GM12864 (cell line): ENCODE measurements at places on chromosomes 4 and X.

- no peak for DNase-seq
These were observed 36.9 kb downstream of the FHDC1 start for GRCh38 chr4:152972821-152973628.

GRCh38 chr4:8904666-8905065 lies 33.0 kb upstream of the HMX1 start:
- no peak for DNase-seq

- no peak for DNase-seq
These were observed 95.4 kb upstream of the NUDT6 start for GRCh38 chr4:123017636-123018395.

- DNase-seq = no peak
These were observed 37.5 kb upstream of the EDA2R start for GRCh38 chrX:66676413-66676812.

DNA sequence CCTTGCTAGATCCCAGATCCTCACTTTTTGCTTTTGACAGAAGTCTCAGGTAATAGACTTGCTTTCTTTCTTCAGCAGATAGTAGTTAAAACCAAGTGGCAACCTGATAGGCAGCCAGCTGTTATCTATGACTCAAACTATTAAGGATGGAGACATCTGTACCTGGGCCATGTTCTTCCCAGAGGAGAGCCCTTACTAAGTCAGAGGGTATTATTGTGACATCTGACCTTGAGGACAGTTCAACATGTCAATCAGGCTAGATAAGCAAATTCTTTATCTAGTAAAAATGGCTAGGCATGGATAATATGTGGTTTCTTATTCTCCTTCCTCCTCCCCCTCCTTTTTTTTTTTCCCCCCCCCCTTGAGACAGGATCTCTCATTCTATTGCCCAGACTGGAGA lies 39.2 kb downstream of the TRIM2 start:
- no peak for DNase-seq

DNA sequence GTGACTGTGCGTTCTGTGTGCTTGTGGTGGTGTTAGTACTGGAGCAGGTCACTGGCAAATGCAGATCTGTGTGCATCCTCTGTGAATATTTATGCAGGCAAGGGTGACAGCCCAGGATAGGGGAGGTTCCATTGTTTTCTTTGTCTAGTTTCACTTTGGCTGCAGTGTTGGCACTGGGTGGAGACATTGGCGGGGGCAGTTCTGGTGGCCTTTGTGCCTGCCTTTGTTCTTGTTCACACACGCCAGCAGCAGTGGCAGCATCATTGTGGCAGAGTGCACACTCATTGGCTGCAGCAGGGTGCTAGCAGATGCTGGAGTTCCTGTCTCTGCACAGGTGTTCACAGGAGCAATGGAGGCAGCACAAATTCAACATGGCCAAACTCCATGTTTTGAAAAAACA lies 495.3 kb downstream of the UBE2NL start:
- no peak for DNase-seq

DNA sequence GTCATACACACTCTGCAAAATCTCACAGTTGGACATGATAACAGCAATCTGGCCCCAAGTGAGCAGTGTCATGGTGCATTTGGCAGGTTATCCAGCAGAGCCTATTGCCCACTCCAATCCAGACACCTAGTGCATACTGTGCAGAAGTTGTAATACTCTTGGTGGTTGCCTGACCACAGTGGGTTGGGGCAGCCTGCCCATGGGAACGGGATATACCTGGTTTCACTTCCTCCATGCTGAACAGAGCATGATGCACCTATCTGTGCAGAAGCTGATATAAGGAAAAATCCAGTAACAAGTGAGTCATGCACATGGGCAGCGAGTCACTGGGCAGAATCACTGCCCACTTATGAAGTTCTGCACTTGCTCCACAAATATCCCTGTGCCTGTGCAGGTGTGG lies 105.3 kb upstream of the IGSF1 start:
- no peak for DNase-seq

GRCh38 chr4:129364747-129365452 lies 268.9 kb downstream of the C4orf33 start:
- no peak for DNase-seq

DNA sequence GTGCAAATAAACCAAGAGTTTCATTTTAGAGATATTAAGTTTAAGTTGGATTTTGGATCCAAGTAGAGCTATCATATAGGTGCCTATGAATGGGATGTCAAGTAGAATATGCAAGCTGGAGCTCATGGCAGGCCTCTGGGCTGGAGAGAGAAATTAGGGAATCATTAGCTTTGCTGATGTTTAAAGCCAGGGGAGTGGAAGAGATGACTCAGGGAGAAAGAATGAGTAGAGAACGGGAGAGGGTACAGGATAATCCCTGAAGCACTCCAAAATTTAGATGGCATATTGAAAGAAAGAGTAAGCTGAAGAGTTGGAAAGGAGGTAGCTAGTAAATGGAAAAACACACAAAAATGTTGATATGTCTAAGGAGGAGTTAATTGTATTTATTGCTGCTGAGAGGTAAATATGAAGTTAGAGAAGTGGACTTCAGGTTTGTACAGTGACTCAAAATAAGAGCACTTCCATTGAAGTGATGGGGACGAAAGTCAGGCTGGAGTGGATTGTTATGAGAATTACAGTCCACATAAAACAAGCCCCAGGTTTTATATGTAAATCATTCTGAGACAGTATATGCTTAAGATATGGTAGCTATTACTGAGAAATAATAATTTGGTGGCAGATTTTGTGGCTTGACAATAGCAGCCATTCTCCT lies 72.5 kb upstream of the GRXCR1 start:
- no peak for DNase-seq

DNA sequence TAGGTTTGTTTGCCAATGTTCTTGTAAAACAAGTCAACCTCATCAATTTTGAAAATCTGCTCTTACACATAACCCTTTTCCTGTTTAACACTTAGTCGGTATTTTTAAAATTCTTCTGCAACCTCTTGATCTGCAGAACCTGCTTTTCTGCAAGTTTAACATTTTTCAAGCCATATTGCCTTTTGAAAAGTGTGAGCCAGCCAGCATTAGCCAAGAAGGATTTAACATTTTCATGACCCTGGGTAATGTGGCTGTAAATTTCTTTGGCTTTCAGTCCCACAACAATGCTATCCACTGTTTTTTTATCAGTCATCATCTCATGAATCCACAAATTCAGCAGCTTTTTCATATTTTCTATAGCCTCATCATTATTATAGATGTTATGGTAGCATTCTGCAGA lies 956.5 kb downstream of the FAT4 start:
- DNase-seq = no peak

DNA sequence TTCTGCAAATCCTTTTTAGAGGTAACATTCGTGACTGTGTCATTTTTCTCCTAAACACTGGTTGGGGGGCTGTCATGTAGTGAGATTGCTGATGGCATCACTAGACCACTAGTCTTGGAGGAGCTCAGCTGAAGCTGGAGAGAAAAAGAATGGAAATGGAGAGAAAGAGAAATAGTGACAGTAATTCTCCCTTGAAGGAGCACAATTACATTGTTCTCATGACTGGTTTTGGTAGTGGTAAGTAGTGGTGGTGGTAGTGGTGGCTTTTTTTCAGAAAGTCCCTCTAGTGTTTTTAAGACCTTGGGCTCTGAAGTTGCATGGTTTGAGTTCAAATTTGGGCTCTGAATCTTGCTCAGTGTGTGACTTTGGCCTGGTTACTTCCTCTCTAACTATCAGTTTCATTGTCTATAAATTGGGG lies 99.8 kb downstream of the LARP7 start:
- peak; percentile 27 for DNase-seq

DNA sequence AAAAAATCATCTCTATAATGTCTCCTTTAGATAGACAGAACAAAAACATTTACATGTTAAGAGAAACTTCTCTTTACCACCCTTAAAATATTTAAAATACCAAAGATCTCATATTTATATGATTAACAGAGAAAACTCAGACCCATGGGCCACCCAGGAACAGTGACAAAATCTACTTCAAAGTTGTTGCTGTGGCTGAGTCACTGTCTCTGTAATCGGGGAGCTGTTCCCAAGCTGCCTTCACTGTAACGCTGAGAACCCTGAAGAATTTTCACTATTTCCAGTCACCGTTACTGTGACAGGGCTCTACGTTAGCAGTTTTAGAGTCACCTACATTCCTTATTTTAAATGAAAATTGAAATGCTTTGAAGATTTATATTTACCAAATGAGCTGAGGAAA lies 9.0 kb upstream of the DAPP1 start:
- DNase-seq = no peak

DNA sequence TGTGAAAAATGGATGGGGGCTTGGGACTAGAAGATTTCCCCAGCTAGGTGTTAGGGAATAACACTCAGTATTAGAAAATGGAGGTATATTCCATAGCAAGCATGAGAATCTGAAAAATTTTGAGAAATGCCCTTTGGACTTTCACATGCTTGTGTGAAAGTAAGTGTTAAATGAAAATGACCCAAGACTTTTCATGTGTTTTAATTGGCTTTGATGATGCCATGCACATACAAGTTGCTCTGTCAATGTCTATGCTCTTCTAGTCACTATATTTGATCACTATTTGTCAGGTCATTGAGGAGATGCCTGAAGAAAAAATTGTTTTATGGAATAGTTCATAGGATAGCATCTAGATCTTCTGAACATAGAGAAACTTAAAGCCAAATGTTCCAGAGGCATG lies 147.6 kb downstream of the SH2D1A start:
- no peak for DNase-seq

- no peak for DNase-seq
These were observed 180.8 kb upstream of the BCOR start for GRCh38 chrX:40278340-40279090.

GRCh38 chrX:147737690-147738089 lies 174.0 kb upstream of the FMR1 start:
- DNase-seq = no peak

GRCh38 chr4:152206646-152207377 lies 329.1 kb downstream of the FBXW7 start:
- no peak for DNase-seq

- no peak for DNase-seq
These were observed 70.8 kb downstream of the ADRA2C start for GRCh38 chr4:3836756-3837601.

GRCh38 chr4:183142571-183143550 lies 43.8 kb downstream of the WWC2 start:
- DNase-seq = no peak

GRCh38 chr4:187732524-187732923 lies 263.0 kb upstream of the ZFP42 start:
- DNase-seq = no peak

GRCh38 chr4:159282944-159283343 lies 180.1 kb downstream of the RAPGEF2 start:
- no peak for DNase-seq

DNA sequence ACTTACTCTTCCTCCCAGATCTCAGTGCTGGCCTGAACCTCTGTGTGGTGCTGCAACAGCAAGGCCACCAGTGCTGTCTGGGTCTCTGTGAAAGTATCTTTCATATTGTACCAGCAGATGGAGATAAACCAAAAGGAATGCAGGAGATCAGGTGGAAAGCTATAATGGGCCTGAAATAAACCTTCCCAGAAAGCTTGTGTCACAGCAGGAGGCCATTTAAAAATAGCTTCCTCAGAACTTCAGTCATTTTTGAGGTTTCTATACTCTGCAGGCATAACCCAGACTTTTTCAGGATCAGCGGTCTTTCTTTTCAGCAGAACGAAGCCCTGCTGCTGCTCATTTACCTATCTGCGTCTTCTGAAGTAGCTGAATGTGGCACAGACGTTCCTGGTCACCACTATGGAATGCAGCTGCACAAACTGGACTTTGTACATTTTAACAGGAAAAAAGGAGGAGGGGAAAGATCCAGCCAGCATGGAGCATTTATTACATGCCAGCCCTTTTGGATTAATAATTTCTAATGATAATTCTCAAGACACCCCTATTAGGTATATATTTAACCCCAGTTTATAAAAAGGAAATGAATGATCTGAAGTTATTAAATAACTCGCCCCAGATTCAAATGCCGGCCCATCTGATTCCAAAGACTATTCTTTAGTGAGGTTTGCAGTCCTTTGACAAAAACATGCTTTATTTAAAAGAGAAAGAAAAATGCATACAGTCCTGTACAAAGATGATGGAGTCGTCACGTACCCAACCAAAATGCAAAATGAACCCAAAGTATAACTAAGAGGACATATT lies 119.7 kb downstream of the NFKB1 start:
- DNase-seq = no peak

- no peak for DNase-seq
These were observed 31.5 kb upstream of the AFAP1 start for GRCh38 chr4:7971159-7971631.

GRCh38 chr4:60296386-60296785 lies 903.7 kb upstream of the ADGRL3 start:
- no peak for DNase-seq

DNA sequence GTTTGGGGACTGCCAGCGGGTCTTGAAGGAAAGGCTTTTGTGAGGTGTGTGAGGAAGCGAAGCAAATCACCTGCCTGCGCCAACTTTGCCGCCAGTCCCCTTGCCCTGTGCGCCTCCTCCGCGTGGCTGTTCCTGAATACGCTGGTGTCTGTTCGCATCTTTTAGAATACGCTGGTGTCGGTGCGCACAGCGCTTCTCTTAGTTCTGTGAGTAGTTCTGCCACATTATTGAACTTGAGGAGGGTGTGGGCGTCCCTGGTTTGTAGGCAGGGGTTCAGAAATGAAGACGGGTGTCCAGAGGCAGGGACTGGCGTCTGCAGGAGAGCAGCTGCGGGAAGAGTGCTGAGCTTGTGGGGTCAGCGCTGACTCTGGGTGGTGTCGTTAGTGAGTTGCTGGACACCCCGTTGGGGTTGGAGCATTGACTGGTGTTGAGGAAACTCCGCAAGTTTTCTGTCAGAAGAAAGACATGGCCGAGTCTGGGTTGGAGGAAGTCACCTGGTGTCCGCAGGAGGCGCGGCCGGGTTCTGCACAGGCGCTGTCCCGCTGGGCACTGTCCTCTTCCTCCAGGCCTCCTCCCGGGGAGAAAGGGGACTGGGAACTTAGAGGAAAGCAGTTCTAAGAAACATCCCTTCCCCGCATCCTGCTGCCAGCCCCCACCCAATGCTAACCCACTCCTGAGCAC lies 930 bp downstream of the ZNF718 start:
- DNase-seq = no peak

DNA sequence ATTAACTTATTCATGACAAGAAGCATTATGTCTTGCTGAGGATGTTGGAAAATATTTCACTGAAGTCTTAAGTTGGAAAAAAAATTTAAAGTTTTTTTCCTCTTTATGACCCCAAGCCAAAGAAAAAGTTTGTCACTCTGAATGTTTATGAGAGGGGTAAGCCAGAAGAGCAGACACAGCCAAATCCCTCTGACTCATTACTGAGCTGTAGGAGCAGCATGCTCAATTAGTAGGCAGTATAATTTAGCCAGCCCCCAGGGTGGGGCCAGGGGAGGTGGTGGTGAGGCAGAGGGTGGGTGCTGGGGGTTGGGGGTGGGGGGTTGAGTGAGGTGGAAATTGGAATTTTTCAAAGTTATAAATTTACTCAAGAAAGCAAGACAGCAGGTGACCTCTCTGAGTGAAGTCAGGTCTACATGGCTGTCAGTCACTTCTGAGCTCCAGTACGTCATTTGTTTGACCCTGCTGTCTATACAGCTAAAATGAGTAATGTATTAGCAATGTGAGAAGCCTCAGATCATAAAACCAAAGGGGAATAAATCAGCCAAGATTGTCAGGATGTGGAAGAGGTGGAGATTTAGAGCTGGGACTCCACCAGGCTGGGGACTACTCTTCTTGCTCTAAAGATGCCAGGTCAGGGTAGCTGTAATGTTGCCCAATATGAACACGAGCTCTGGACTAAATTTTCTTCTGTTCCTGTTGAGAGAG lies 98.8 kb upstream of the NDP start:
- DNase-seq = no peak
